Suprapubic skin (tissue), 4 donors: ENCODE measurements at places on chromosomes 13 and 19. TPM values are rescaled to one million over a fixed set of nuclear protein-coding genes. Genes with fewer than 3 reads are reported as not detected.

DNA sequence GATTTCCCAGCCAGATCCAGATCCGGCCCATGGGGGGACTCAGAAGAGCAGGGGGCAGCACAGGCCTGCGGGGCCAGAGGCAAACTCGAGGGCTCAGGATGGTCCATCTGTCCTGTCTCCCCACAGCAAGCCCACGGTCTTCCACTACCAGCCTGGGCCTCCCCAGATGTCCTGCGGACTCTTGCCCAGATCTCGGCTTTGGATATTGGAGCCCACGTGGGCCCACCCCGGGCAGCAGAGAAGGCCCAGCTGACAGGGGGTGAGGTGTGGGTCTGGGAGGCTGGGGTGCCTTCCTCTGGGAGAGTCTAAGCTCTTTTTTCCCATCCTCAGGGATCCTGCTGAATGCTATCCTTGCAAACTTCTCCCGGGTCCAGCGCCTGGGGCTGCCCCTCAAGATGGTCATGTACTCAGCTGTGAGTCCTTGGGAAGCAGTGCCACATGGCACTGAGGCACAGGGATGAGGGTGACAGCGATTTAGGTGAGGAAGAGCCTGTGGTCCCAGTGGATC, 3.4 kb downstream of the ACP4 start:
- no peak for DNase-seq

- no peak for DNase-seq
Measured at GRCh38 chr13:40644838-40645604, 21.4 kb downstream of the FOXO1 start.

DNA sequence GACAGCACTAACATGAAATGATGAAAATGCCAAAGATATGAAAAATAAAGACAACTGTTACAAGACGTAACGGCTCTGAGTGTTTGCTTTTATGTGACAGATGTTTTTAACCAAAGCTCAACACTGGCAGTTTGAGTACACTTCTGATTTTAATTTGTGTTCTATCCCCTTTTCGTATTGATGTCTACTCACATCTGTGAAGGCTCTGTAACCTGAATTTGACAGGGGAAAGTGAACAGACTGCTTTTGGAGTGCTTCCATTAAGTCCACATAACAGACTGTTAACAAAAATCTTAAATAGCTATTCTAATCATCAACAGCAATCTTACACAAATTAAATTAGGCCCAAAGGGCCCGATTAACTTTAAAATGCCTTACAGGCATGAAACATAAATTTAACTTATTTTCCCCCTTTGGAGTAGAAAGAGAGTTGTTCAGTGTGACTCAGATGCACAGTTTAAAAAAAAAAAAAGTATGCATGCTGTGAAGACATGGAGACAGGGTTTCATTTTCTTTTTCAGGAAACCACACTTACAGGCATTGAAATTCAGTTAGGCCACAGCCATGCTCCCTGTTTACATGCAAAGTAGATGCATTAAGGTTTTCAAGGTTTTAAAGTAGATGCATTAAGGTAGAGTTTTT, 16.3 kb upstream of the RNASEH2B start:
- no peak for DNase-seq

DNA sequence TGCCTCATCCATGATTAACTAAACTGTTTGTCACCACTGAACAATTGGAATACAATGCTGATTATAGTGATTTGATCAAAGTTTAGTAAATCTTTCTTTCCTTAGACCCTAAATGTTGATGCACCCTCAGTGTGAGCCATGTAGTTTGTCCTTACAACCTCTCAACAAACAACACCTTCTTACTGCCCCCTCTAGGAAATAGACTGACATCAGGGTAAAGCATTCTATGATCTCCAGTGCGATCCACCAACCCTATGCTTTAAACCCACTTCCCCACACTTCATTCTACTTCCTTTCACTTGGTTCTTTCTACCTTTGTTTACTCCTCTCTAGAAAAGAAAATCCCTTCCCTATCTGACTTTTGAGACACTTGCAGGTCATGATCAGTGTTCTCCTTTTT, 1842.5 kb upstream of the PRR20A start:
- no peak for DNase-seq

GRCh38 chr19:32309711-32310390, 35.6 kb upstream of the ZNF507 start:
- DNase-seq: no peak

- DNase-seq: no peak
Measured at GRCh38 chr13:39599012-39599411, 4.0 kb downstream of the LHFPL6 start.

DNA sequence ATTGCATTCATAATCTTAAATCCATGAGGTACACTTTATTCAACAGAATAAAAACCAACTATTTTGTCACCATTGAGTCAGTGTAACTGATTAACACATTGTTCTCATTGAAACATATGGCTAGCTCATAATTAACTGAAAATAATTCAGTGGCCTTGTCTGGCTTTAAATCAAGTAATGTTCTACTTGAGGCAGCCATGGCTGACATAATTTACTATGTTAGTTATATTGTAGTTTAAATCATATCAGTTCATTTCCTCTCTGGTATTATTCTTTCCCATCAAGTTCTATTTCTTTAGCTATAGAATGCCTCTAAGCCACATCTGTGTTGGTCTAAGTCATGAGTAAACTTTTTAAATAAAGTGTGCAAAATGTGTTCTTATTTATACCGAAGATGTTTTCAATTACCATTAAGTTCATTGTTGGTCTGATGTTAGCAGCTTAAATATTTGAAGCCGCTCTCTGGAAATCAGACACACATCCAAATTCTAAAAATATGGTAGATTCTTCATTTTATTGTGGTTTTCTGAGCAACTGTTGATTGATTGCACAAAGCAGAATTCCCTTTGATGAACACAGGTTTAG, 393.7 kb downstream of the GPC6 start:
- DNase-seq: no peak

DNA sequence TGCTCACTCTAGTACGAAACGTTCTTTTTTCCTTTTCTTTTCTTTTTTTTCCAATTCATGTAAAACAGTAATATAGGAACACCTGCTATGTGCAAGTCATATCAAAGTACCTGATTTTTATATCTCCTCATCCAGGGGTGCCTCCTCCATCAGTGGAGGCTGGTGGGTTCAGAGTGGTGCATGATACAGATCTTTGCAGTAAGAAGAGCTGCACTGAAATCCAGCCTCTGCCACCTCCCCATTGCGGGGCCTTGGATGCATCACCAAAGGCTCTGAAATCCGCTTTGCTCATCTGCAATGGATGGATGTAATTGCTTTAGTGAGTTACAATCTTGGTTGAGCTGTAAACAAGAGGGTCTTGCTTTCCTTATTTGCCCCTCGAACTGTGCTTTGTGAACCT, 38.3 kb downstream of the GPR12 start:
- DNase-seq: no peak

DNA sequence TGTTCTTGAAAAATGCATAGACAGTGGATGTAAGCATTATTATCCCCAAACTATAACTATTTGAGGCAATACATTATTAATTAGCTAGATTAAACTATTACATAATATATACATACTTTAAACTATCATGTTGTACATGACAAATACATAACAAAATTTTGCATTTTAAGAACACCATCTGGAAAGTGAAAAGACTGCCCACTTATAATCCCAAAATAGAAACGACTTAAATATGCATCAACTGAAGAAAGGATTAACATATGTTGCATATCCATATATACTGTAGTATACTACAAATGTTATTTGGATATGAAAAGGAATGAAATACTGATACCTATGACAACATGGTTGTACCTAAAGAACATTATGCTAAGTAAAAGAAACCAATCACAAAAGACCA, 700.8 kb upstream of the SPRY2 start:
- no peak for DNase-seq

The FAM83E gene
- total RNA-seq: 0.89 TPM

The FBN3 gene
- 0.05 TPM for total RNA-seq

The LILRB5 gene
- 0.83 TPM for total RNA-seq

The FREM2 gene
- 2.1 TPM for total RNA-seq

The CATSPERD gene
- total RNA-seq: not detected

The TICAM1 gene
- 21.3 TPM for total RNA-seq
